Activated naive CD8-positive, alpha-beta T cell treated with anti-CD3 and anti-CD28 coated beads, Interleukin-2, amount 50 U/mL, for 24 hours (primary cell): ENCODE measurements at places on chromosomes 16 and 17.

- DNase-seq, result no peak
Observed at GRCh38 chr16:68406458-68407152, 41.7 kb downstream of the SMPD3 start.

GRCh38 chr17:41692722-41693521 is 4.2 kb downstream of the EIF1 start:
- DNase-seq, result no peak

GRCh38 chr17:15233022-15233805 is 31.9 kb downstream of the PMP22 start:
- DNase-seq, result no peak

GRCh38 chr17:17445925-17446665 is 30.7 kb upstream of the MED9 start:
- no peak for DNase-seq

GRCh38 chr16:89201439-89202377 is 1.4 kb upstream of the SLC22A31 start:
- peak; percentile 82 for DNase-seq

DNA sequence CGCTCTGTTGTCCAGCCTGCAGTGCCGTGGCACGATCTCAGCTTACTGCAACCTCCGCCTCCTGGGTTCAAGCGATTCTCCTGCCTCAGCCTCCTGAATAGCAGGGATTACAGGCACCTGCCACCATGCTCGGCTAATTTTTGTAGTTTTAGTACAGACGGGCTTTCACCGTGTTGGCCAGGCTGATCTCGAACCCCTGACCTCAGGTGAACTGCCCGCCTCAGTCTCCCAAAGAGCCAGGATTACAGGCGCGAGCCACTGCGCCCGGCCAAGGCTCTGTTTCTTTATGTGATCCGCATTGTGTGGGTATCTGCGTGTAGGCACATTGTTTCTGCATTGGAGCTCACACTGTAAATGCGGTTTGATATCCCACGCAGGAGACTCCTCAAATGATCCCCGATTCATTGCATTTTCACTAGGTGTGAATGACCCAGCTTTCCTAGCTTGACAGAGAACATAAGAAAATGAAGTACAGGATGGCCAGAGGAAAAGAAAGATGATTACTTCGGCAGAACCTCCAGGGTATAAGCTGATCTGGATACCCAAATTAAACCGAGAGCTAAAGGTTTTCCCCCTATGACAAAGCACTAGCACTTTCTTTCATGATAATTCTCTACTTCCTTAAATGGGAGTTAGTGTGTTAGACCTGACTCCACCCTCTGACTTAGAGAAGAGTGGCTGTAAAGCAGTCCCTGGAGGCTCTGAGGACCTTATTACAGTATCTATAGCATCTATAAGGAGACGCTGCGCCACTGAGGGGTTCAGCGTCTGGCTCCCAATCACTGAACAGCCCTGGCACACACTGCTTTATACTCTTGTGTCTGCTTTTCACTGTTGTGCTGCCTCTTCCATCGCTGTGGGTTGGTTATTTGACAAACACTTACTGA is 17.3 kb downstream of the COTL1 start:
- no peak for DNase-seq

DNA sequence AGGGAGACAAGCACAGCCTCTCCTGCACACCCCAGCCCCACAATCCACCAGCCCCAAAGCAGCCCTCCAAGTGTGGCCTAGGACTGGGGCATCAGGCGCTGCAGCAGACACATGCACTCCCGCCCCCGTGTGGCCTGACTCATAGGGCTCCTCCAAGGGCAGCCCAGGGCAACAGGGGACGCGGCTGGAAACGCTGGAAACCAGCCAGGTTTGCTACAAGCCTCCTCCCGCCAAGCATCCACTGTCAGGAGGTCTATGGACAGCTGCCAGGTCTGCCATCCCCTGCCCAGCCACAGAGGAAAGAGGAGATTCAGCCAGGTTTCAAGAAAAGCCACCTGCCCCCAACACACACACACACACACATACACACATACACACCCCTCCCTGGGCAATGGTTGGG is 25.8 kb downstream of the SRCIN1 start:
- DNase-seq, result peak; percentile 49

- no peak for DNase-seq
Observed at GRCh38 chr16:70730944-70731343, 45.1 kb upstream of the MTSS2 start.

- DNase-seq, result peak; percentile 72
Observed at GRCh38 chr17:58335061-58335731, 6.6 kb upstream of the TSPOAP1 start.

DNA sequence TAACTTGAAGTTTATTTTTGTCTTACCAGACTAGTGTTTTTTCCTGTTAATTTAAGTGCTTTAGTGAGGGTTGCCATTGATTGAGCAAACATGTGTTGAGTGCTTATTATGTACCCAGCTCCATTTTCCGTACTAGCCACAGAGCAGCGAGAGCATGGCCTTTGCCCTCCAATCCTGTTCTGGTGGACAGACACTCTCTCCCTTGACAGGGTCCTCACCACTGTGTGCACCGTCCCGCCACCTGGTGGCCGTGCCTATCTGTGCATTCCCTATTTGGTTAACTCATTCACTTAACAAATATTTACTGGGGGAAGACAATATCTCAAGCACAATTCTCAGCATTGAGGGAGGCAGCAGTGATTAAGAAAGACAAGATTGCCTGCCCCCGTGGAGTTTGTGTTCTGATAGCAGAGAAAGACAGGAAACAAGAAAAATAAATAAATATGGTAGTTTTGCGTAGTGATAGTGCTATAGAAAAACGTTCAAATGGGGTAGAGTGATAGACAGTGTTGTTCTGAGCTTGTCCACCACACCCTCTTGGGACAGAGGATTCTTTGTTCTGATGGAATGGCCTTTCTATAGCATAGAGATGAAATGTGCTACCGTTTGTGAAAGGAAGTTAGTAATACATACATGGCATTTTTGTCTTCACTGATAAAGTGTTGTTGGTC is 13.0 kb downstream of the CDH13 start:
- DNase-seq, result peak; percentile 58

GRCh38 chr17:2700030-2700490 is 11.5 kb downstream of the CLUH start:
- no peak for DNase-seq
